ENCODE measurements at places on chromosomes 1 and 21. TPM values are rescaled to one million over a fixed set of nuclear protein-coding genes. Genes with fewer than 3 reads are reported as not detected.

ADGRL4 gene
- not detected for total RNA-seq

CHIT1 gene
- total RNA-seq, result not detected

MMEL1 gene
- 0.42 TPM for total RNA-seq

KCNJ9 gene
- total RNA-seq, result not detected

DDAH1 gene
- total RNA-seq, result 0.04 TPM

RPS8 gene
- total RNA-seq, result 2,525 TPM

IGSF9 gene
- 0.06 TPM for total RNA-seq

KCNA3 gene
- 23.9 TPM for total RNA-seq

CYP4X1 gene
- total RNA-seq, result not detected

GJC2 gene
- total RNA-seq, result 0.74 TPM

FAM72D gene
- 13.4 TPM for total RNA-seq

TARS2 gene
- total RNA-seq, result 53.5 TPM

OR2L8 gene
- not detected for total RNA-seq

FNBP1L gene
- total RNA-seq, result 0.65 TPM

OMA1 gene
- 11.5 TPM for total RNA-seq

GIPC2 gene
- 0.21 TPM for total RNA-seq
